Lower leg skin (tissue), 4 donors: ENCODE measurements at places on chromosomes 16 and 17. TPM values are rescaled to one million over a fixed set of nuclear protein-coding genes. Genes with fewer than 3 reads are reported as not detected.

The ARHGAP23 gene
- total RNA-seq = 131 TPM

The OR1F1 gene
- not detected for total RNA-seq

The ZNF668 gene
- 10.7 TPM for total RNA-seq

DNA sequence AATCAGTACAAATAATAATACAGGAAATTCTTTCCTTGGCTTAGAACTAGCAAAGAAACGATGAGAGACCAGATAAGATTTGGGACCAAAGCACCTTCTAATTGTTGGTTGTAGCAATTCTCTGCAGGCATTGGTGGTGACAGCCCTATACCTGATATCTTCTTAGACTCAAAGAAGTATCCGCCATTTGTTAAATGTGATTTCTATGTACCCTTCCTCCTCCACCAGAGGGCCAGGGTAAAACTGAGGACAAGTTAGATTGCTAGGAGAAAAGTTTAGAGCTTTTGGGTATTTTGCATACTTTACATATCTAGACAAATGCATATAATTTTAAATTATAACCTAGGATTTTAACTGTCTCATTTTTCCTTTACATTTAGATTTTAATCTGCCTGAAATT, 304.3 kb downstream of the HS3ST4 start:
- no peak for DNase-seq

DNA sequence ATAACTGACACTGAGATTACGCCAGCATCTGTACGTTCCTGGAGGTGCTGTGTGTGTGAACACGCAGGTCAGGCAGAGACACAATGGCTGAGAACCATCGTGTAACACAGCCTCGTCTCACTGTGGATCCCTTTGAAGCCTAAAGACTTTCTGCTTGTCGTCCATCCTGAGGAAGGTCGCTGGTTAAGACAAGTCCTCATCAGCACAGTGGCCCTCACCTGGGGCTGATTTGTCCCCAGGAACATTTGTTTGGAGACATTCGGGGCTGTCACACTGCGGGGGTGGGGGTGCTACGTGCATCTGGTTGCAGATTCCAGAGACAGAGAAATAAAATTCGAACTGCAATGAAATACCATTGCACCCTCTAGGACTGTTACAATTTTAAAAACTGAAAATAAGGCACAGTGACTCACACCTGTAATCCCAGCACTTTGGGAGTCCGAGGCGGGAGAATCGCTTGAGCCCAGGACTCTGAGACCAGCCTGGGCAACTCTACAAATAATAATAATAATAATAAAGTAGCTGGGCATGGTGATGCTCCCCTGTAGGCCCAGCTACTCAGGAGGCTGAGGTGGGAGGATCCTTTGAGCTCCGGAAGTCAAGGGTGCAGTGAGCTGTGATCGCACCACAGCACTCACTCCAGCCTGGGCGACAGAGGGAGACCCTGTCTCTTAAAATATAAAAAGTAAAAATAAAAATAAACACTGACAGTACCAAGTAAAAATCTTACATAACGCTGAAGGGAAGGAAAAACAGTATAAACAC, 112.0 kb upstream of the METRNL start:
- DNase-seq = no peak

- DNase-seq = no peak
Measured at GRCh38 chr17:21376759-21377690, 868 bp downstream of the KCNJ12 start.
